ENCODE measurements at places on chromosomes 5 and 9. TPM values are rescaled to one million over a fixed set of nuclear protein-coding genes. Genes with fewer than 3 reads are reported as not detected.

Gene LCN9
- total RNA-seq = not detected

Gene KIAA1958
- total RNA-seq = 19.5 TPM

Gene SCAMP1
- total RNA-seq = 41.1 TPM

Gene SCGB3A2
- total RNA-seq = not detected

Gene NIPAL4
- total RNA-seq = not detected

Gene IL5
- total RNA-seq = not detected

Gene WDR36
- 18.5 TPM for total RNA-seq

Gene HCN1
- total RNA-seq = not detected

Gene ARRDC3
- total RNA-seq = 25.0 TPM

Gene SPATA31A3
- not detected for total RNA-seq

Gene DRD1
- not detected for total RNA-seq

Gene NSUN2
- 148 TPM for total RNA-seq

Gene RNF208
- 38.0 TPM for total RNA-seq

Gene RGS7BP
- total RNA-seq = not detected

Gene CEMIP2
- 60.7 TPM for total RNA-seq

Gene NTMT1
- total RNA-seq = 52.5 TPM

Gene FREM1
- total RNA-seq = 0.17 TPM

Gene PHF19
- total RNA-seq = 66.4 TPM

Gene FST
- total RNA-seq = 0.63 TPM

Gene PTGER4
- total RNA-seq = 22.4 TPM

Gene NTRK2
- not detected for total RNA-seq

Gene FOXD4L3
- not detected for total RNA-seq

Gene NIM1K
- total RNA-seq = 0.26 TPM

Gene SLC2A6
- 13.1 TPM for total RNA-seq

Gene OXCT1
- total RNA-seq = 29.7 TPM

Gene GABRP
- total RNA-seq = 5.2 TPM

Gene FAM174A
- 11.6 TPM for total RNA-seq

Gene HAND1
- total RNA-seq = not detected

Gene SLC34A1
- not detected for total RNA-seq

Gene ADCY2
- not detected for total RNA-seq

Gene UTP15
- 15.1 TPM for total RNA-seq

Gene PPP3R2
- not detected for total RNA-seq

Gene PCDHGA9
- total RNA-seq = not detected

Gene OR1Q1
- total RNA-seq = not detected

Gene IL33
- not detected for total RNA-seq

Gene SVEP1
- 2.9 TPM for total RNA-seq

Gene SPINK6
- not detected for total RNA-seq

Measured in PC-9 (cell line).